HuH-7.5 (cell line): ENCODE measurements at places on chromosomes 3 and 15.

DNA sequence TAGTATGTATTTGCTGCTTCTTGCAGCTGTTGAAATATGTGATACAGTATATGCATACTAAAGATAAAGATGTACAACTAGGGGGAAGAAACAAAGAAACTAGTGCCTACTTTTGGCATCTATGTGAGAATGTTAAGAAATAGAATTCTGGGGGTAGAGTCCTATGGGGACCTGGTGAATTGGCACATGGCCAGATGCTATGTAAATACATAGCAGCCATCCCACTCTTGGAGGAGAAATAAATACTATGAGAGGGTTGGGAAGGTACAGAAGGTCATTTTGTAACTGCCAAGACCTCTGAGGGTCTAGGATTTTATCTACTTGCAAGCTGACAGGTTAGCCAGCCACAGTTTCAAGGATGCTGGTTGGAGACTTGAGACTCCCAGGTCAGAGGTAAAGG, 298.3 kb upstream of the TBL1XR1 start:
- DNase-seq = no peak

DNA sequence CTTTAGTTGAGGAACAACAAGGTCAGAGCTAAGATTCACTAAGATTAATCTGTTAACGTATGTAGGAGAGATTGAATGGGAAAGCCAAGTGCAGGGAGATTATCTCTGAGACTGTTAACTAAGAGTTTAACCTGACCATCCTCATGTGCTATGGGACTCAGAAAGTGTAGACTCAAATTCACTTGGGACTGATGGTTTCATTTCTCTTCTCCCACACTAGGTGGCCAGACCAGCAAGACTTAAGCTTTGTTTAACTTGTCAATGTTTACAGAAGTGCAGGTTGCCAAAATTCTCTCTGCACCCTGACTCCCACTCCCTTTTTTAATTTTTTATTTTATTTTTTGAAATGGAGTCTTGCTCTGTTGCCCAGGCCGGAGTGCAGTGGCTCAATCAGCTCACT, 6.3 kb upstream of the HEXA start:
- DNase-seq = no peak

- DNase-seq = no peak
Observed at GRCh38 chr3:63473641-63474166, 178.8 kb upstream of the SNTN start.

- no peak for DNase-seq
Observed at GRCh38 chr3:113828600-113828999, 10.0 kb upstream of the GRAMD1C start.

GRCh38 chr15:33031324-33031821, 163.1 kb downstream of the FMN1 start:
- no peak for DNase-seq

DNA sequence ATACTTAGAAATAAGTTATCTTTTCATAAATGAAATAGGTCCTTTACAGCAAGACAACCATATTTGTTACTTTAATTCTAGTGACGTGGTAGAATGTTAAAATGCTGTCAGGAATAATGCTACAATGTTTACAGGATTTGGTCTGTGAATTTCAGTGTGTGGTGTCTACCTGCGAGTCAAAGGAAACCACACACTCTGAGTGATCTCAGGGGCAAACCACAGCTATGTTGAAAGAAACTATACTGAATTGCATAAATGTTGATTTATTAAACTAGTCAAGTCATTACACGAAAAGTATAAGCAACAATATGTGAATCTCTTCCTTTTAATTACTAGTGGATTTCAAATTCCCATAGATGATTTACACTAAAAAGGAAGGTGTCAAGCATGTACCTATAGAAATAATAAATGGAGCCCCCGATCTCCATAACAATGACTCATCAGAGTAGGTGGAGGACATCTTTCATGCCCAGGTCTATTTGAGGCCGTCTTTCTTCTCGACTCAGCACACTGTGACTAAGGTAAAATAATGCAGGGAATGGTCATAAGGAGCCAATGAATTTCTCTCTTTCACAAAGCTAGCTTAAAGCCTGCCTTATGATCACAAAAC, 463.0 kb downstream of the ERC2 start:
- no peak for DNase-seq

GRCh38 chr15:84921121-84921520, 36.7 kb downstream of the SLC28A1 start:
- DNase-seq = no peak

DNA sequence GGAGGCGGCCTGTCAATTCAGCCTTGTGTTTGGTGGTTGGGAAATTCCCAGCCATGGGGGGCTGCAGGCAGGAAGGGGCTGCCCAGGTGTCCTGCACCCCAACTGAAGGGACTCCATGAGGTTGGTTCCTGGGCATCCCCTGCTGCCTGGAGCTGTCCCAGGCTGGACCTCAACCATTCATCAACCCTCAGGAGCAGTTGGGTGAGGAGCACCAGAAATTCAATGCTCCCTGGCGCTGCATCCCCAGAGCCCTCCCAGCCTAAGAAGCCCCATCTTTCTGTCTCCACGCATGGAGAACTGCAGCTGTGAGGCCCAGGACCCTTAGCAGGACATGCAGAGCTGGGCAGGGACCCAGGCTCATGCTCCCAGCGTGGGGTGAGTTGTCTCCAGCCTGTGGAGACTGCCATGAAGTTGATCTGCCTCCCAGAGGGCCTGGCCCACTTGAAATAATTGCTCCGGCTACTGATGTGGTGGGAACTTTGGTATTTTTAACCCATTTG, 8.0 kb upstream of the SEMA3B start:
- no peak for DNase-seq
